ENCODE measurements at places on chromosomes 1 and 21.

- DNase-seq: no peak
Measured at GRCh38 chr1:189834813-189835212, 642.9 kb downstream of the BRINP3 start.

DNA sequence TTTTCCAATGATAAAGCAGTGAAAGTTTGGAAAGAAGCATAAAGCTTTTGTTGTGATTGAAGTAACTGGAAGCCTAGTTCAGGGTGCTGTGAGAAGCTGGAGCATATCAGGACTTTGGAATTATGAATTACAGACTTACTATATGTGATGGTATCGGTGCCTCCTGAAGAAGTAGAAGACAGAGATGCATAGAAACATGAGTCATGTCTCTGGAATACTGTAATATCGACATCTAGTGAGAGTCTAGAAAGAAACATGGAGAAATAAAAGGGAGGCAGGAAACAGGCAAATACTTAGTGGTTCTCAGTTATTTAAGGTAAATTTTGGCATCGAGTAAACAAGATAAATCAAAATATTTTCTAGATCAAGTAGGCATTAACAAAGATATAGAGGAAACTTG lies 103.0 kb downstream of the CAMTA1 start:
- DNase-seq: no peak

DNA sequence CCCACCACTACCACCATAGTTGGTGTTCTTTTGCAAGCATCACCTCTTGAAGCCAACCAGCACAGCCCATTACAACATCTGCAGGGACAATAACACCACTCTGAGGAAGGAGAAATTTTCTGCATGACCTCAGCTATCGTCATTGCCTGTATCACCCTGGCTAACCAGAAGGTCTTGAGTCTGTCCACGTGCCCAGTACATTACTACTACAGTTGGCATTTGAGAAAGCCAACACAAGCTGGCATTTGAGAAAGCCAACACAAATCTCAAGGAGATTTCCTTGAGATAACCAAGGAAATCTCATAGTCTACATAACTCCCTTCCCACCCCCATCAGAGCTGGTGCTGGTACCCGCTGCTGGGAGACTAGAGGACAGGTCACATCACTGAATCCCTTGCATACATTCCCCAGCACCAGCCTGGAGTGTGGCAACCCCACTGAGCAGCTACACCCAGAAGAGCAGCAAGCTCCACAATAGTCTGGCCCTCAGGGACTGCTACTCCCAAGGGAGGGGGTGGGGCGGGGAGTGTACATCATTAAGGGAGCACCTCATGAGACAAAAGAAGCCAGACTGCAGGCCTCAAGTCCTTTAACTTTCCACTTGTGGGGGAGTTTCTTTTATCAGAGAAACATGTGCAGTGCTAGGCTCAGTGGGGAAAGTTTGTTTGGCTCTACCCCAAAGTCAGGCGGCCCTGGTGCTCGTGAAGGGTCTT lies 46.0 kb upstream of the GUCA2A start:
- no peak for DNase-seq

- no peak for DNase-seq
Measured at GRCh38 chr1:100087396-100087795, 45.3 kb downstream of the SASS6 start.

DNA sequence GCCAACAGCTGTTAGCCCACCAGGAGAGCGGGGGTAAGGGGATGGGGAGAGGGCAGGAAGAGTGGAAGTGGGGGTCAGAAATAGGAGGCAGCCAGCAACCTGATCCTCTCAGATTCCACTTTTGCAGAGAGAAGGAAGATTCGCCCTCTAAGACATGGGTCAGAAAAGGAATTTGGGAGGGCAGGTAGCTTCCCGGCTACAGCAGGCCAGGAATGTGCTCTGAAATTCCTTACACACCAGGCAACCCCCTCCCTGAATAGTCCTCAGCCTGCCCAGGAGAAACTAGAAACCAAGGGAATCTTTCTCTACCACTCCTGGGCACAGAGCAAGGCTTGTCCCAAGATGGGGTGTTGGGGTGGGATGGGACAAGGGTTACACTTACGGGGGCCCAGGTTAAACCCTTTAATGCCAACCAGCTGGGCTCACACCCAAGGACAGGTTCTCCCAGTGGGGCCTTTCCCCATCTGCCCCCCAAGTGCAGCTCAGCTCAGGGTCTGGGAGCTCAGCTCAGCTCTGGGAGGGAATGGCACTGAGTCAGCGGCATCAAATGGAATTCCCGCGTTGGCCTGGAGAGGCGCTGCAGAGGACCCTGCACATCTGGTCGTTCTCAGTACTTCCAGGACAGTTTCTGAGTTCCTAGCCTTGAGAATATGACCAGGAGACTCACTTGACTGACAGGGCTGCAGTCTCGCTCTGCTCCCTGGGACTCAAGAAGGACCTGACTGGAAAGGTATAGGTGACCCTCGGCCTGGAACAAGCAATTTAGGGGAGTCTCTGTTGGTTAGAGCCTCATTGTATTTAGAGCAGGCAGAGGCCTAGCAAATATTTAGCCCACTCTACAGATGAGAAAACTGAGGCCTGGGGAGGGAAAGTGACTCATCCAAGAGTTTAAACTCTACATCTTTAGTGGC lies 761 bp downstream of the TNNT2 start:
- DNase-seq: no peak

Measured in sciatic nerve (tissue), 2 donors.